Neural progenitor cell (in vitro differentiated cells): ENCODE measurements at places on chromosomes 12 and 14.

GRCh38 chr12:104790296-104791125 is 167.6 kb downstream of the SLC41A2 start:
- DNase-seq = peak; percentile 72

DNA sequence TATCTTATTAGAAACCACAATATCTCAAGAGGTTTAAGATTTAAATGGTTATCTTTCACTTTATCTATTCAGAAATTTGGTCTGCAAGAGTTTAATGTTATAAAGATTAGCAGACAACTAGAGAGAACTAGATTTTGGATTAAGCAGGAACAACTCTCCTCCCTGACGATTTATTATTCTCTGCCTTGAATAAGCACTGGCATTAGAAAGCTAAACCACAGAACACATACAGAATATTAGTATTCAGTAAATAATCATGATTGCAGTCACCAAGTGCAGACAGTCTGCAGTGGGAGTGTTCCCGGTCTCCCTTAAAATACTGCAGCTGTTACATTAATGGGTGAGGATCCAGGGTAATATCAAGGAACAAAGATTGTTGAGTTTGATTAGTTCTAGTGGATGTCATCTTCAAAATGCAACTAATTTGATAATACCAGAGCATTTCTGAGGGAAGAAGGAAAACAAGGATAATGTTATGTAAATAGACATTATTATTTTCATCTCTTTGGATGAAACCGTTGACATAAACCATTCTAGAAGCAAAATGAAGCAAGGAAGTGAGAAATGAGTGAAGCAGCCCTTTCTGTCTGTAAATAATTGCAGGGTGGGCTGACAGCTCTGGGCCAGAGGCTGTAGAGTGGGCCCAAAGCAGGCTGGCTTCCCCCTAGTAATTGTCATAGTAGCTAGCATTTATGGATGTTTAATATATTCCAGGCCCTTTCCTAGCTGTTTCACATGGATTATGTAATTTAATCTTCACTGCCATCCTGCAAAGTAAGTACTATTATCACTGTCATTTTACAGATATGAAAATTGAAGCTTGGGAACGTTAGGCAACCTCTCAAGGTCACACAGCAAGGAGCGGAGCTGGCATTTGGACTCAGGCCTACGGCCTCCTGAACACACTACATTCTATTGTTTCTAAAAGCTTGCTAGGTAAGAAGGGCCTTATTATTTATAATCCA is 79.4 kb downstream of the DYRK2 start:
- no peak for DNase-seq

DNA sequence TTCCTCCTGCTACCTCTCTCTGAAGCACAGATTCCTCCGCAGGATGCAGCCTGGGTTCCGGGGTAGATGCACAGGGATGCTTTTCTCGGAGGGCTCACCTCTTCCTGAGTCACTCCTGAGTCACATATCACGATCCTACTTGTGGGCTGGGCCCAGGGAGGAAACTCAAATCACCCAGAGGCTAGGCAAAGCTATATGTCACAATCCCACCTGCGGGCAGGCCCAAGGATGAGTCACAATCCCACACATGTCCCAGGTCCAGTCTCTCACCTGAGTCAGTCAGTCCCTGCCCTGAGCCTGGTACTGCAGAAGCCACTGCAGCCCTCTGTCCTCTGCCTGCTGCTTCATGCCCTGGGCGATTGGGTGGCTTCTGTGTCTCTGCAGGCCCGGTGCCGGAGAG is 149.0 kb upstream of the GSC start:
- DNase-seq = no peak

DNA sequence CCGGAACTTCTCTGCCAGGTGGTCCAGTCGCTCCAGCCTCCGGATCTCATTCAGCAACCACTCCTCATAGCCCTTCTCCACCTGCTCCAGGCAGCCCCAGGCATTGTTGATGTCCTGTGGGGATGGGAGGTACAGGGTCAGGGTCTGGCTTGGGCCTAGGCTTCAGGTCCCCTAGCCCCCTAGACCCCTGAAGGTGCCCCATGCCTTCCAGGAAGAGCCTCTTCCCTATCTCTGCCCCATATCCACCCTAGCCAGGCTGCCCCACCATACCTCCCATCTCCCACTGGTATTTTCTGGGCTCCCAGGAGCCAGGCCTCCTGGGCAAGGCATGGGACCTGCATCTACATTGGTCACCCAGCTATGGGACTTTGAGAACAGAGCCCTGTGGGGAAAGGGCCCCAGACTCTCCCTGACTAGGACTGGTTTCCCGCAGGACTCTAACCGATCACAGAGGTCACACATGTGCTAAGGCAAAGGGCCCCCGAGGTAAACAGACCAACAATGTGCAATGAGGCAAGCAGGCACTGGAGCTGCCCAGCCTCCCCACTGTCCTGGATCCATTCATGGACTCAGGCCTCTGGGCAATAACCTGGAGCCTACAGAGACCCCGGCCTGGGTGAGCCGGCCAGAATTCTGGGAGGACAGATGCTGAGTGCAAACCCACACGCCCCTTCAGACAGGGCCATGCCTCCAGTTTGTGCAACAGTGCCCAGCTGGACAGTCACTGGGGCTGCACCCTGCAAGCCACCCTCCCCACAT is 88.8 kb downstream of the ACTN1 start:
- no peak for DNase-seq

GRCh38 chr12:47249082-47249481 is 169.3 kb upstream of the AMIGO2 start:
- no peak for DNase-seq

DNA sequence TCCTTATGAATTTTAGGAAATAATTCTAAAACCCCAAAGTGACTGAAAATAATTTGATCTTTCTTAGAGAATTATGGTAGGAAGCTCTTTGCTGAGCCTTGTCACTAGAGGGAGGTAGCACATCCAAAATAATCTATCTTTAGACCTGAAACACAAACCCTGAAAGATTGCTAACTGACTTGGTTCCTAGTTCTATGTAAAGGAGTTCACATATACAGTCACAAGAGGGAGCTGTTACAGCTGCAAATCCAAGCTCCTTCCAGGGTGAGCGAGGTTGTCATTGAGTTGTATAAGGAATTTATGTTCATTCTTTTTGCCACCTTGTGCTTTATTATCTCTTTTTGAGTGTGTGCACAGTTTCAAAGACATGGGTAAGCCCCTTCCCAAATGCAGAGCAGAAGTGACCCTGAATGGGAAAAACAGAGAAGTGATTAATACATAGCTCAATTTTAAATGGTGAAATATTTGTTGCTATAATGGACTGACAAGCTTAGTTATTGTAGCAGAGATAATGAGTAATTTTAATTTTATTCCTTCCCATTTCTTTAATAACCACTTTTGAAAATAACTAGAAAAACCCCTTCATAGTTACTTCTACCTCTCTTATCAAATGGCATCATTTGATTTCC is 387.9 kb downstream of the DAD1 start:
- peak; percentile 57 for DNase-seq

DNA sequence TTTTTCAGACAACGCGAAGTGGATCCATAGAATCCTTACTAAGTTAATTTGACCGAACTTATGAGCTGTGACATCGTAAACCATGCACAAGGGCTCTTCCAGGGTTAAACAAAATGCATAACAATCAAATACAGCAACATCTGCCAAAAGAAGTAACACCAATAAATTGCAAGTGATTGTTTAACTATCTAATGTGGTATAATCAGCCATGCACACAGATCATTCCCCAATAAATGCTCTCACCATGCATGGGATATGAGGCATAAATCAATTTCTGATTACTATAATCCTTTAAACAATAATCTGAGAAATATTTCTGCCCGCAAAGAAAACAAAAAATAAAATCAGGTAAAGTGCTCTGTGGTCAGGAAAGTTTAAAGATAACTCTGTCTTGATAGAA is 7.7 kb upstream of the PLEKHG7 start:
- DNase-seq = no peak

DNA sequence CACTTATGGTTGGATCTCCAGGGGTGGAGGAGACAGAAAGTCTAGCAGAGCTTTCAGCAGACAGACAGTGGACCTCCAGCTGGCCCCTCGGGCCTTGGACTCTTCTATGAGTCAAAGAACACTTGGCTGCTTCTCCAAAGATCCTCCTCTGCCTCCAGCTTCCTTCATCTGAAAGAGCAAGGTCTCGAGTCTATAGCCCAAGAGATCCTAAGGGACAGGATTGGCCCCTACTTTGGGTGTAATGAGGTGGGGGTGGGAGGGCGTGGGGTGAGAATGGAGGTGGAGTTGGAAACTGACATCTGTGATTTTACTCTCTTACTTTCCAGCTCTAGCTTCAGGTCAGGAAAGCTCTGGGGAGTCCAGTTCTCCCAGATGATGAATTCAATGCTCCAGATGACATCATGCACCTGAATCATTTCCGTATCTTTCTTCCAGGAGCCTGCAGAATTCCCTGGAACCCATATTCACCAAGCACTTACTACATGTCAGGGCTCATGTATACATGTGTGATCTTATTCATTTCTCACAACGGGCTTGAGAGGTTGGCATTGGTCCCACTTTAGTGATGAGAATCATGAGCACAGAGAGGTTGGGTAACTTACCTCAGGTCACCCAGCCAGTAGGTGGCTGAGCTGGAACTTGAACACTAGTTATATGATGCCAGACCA is 10.2 kb upstream of the PGF start:
- DNase-seq = no peak

- DNase-seq = no peak
Measured at GRCh38 chr12:9169979-9170634, 38.1 kb downstream of the PZP start.

DNA sequence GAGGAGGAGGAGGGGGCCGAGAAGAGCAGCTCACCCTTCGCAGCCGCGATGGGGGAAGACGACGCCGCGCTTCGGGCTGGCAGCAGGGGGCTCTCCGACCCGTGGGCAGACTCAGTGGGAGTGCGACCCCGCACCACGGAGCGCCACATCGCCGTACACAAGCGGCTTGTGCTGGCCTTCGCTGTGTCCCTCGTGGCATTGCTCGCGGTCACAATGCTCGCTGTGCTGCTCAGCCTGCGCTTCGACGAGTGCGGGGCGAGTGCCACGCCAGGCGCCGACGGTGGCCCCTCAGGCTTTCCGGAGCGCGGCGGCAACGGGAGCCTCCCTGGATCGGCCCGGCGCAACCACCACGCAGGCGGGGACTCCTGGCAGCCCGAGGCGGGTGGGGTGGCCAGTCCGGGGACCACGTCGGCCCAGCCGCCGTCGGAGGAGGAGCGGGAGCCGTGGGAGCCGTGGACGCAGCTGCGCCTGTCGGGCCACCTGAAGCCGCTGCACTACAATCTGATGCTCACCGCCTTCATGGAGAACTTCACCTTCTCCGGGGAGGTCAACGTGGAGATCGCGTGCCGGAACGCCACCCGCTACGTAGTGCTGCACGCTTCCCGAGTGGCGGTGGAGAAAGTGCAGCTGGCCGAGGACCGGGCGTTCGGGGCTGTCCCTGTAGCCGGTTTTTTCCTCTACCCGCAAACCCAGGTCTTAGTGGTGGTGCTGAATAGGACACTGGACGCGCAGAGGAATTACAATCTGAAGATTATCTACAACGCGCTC is 745 bp downstream of the TRHDE start:
- DNase-seq = peak; percentile 56

- DNase-seq = no peak
Measured at GRCh38 chr12:120980800-120981368, 2.5 kb downstream of the HNF1A start.

DNA sequence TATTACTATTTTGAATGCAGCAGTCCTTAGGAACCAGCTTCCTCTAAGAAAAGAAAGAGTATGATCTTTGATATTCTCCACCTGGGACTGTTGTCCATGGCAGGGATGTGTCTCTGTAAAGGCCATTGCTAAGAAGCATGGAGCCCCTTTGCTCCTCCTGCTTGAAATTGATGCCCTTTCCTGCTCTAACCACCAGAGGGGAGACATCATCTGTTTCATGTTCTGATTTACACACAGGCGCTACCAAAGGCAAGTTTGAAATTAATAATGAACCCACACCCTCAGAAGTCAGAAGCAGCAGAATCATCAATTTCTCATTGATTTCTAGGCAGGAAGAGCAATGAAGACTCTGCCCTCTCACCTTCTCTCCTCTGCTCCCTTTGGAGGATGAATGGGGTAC is 253.8 kb downstream of the RMST start:
- peak; percentile 25 for DNase-seq

- DNase-seq = no peak
Measured at GRCh38 chr12:93006471-93007208, 77.5 kb upstream of the EEA1 start.
